ENCODE measurements at places on chromosomes 4 and X.

GRCh38 chrX:17046478-17047097 is 100.1 kb downstream of the REPS2 start:
- no peaks in the 10 kb centered on the region for H3K4me1 ChIP-seq
- DNase-seq = peak; percentile 58
- H3K4me3 ChIP-seq = no peak overlapping the region
- H3K36me3 ChIP-seq = no peaks in the 10 kb centered on the region
- no peaks in the 10 kb centered on the region for H3K27me3 ChIP-seq

GRCh38 chr4:85126991-85127591 is 160.6 kb upstream of the WDFY3 start:
- no peak for DNase-seq
- no peaks in the 10 kb centered on the region for H3K27me3 ChIP-seq
- H3K4me1 ChIP-seq = no peaks in the 10 kb centered on the region
- H3K4me3 ChIP-seq = no peak overlapping the region

DNA sequence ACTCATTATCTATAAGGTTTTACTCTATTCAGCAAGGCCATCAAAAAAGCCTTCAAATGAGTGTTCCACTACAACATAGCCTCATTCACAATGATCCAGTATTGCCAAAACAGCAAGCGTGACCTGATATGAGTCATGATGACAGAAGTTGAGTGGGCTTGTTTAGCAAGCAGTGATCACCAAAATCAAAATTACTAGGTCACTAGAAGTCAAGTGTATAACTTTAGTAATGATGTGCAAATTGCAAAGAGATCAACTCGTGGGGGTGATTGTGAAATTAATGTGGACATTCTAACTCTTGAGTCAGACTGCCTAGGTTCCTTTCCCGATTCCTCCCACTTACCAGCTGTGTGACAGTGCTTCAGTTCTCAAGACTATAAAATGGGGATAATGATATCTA is 124.5 kb downstream of the CHM start:
- H3K27ac ChIP-seq = no peak overlapping the region
- H3K4me1 ChIP-seq = no peaks in the 10 kb centered on the region
- H3K27me3 ChIP-seq = no peaks in the 10 kb centered on the region
- H3K4me3 ChIP-seq = no peak overlapping the region
- H3K36me3 ChIP-seq = no peaks in the 10 kb centered on the region

DNA sequence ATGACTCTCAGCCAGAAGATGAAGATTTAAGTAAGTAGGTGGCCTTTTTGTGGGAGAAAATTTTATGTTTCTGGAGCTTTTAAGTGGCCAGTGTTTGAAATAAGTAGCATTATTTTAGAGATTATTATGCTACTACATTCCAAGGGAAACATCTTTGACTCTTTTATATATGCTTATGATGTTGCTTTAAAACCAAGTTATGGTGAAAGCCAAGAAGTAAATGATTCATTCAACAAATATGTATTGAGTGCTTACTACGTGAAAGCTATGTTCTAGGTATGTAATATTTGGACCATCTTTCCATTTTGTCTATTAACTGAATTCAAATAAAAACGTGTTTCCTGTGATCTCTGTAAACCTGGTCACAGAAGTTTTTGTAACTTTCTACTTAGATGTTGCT is 58.3 kb downstream of the ZFX start:
- H3K4me3 ChIP-seq = no peak overlapping the region
- no peak overlapping the region for H3K27ac ChIP-seq
- H3K27me3 ChIP-seq = no peaks in the 10 kb centered on the region
- no peaks in the 10 kb centered on the region for H3K4me1 ChIP-seq
- H3K36me3 ChIP-seq = peaks cover 44% of the 10 kb centered on the region

DNA sequence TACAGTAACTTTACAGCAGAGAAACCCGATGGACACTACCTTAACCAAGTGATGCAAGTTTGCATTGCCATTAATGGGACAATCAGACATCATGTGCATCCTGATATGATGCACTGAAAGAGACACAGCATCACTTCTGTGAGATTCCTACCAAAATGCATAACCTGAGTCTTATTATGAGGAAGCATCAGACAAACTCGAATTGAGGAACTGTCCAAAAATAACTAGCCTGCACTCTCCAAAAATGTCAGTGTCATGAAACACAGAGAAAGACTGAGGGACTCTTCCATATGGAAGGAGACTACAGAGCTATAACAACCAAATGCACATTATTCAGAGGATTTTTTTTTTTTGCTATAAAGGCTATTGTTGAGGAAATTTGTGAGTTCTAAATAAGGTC is 66.6 kb upstream of the IQSEC2 start:
- H3K4me3 ChIP-seq = no peak overlapping the region
- no peaks in the 10 kb centered on the region for H3K4me1 ChIP-seq
- no peak for DNase-seq

- no peaks in the 10 kb centered on the region for H3K4me1 ChIP-seq
- no peak overlapping the region for H3K4me3 ChIP-seq
- H3K36me3 ChIP-seq = no peaks in the 10 kb centered on the region
- H3K27me3 ChIP-seq = no peaks in the 10 kb centered on the region
- DNase-seq = no peak
- no peak overlapping the region for H3K27ac ChIP-seq
Observed at GRCh38 chr4:189385098-189385497, 555.6 kb upstream of the FRG1 start.

DNA sequence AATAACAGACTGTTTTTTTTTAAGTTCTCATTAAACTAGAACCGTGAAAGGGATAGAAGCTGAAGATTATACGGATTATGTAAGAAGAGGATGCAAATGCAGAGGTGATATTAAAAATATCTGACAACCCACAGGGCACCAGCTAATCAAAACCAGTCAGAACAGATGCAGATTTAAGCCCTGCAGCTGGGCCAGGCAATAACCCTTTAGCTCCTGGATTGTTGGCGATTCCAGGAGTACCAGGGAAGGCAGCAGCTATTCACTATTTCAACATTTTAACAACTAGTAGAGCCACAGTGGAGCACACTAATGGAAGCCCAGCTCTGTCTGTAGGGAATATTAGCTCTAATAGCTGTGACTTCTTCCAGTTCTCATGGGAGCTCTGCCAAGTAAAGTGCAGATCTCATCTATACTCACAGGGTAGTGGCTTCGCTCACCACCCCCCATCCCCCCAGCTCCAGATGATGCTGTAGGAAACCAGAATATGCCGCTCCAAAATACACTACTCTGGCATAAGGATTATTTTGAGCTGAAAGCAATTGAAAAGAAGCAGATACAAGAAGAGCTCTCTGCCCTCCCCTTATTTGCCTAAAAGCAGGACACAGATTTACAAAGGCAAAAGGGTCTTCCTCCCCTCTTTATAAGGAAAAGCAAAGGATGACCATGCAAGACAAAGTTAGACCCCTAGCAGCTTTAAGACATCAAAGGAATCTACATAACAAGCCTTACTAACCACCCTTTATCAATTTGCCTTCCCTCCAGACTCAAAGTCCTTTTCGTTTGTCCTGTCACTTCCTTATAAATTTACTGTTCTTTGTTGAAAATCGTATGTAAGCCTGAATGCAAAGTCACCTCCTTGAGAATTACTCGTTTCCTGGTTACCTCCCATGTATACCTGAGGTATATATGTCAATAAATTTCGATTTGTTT is 13.7 kb downstream of the SCD5 start:
- H3K27me3 ChIP-seq = peaks cover 7% of the 10 kb centered on the region
- no peaks in the 10 kb centered on the region for H3K36me3 ChIP-seq
- H3K4me3 ChIP-seq = no peak overlapping the region
- no peak overlapping the region for H3K27ac ChIP-seq
- no peaks in the 10 kb centered on the region for H3K4me1 ChIP-seq

DNA sequence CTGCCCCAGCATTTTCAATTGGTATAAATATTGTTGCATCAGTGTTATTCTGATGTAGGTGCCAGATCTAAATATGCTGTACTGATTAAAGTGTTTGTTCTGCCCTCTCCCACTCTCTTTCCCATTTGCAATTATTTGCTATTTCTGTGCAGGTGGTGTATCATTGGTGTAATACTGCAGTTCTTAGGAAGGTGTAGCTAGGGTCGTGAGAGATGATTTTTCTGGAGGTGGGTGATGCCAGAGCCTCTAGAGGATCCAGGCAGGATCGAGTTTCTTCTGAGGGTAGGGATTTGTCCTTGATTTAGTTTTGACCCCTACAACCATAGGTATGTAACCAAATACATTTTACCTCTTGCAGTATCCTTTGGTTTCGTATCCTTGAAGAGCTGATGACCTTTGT is 1.9 kb downstream of the SMAD1 start:
- no peak overlapping the region for H3K4me3 ChIP-seq
- no peak for DNase-seq
- no peaks in the 10 kb centered on the region for H3K36me3 ChIP-seq
- peaks cover 20% of the 10 kb centered on the region for H3K4me1 ChIP-seq
- H3K27ac ChIP-seq = no peak overlapping the region

GRCh38 chr4:75834095-75834771 is 68.0 kb downstream of the PPEF2 start:
- no peaks in the 10 kb centered on the region for H3K36me3 ChIP-seq
- H3K27me3 ChIP-seq = no peaks in the 10 kb centered on the region
- no peak overlapping the region for H3K4me3 ChIP-seq
- H3K4me1 ChIP-seq = no peaks in the 10 kb centered on the region
- no peak for DNase-seq

- no peak overlapping the region for H3K27ac ChIP-seq
- H3K36me3 ChIP-seq = no peaks in the 10 kb centered on the region
- no peak for DNase-seq
Observed at GRCh38 chrX:136318156-136318555, 17.4 kb downstream of the ADGRG4 start.

DNA sequence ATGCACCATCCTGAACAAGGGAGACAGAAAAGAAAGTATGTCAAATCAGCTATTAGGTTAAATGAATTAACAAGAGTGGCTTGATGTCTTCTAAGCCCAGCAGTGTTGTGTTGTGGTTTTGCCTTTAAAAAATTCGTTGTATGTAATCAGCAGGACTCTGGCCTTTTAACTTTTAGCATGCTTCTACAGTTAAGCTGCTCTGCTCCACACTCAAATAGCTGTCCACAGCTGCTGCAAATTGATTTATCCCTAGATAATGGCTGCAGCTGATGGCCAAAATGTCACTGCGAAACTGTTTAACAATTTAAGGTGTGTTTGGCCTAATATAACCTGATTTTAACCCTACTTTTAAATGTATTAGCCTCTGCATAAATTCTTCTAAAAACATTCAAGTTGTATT is 85.8 kb downstream of the CXXC4 start:
- H3K27ac ChIP-seq = no peak overlapping the region
- DNase-seq = no peak
- no peak overlapping the region for H3K4me3 ChIP-seq
- no peaks in the 10 kb centered on the region for H3K36me3 ChIP-seq
- no peaks in the 10 kb centered on the region for H3K27me3 ChIP-seq
- no peaks in the 10 kb centered on the region for H3K4me1 ChIP-seq

- no peak overlapping the region for H3K27ac ChIP-seq
- H3K36me3 ChIP-seq = no peaks in the 10 kb centered on the region
- H3K4me3 ChIP-seq = no peak overlapping the region
Observed at GRCh38 chr4:154457471-154457870, 34.1 kb downstream of the DCHS2 start.

GRCh38 chr4:26052663-26053541 is 138.9 kb downstream of the SMIM20 start:
- no peaks in the 10 kb centered on the region for H3K4me1 ChIP-seq
- no peaks in the 10 kb centered on the region for H3K36me3 ChIP-seq
- no peaks in the 10 kb centered on the region for H3K27me3 ChIP-seq
- H3K4me3 ChIP-seq = no peak overlapping the region

DNA sequence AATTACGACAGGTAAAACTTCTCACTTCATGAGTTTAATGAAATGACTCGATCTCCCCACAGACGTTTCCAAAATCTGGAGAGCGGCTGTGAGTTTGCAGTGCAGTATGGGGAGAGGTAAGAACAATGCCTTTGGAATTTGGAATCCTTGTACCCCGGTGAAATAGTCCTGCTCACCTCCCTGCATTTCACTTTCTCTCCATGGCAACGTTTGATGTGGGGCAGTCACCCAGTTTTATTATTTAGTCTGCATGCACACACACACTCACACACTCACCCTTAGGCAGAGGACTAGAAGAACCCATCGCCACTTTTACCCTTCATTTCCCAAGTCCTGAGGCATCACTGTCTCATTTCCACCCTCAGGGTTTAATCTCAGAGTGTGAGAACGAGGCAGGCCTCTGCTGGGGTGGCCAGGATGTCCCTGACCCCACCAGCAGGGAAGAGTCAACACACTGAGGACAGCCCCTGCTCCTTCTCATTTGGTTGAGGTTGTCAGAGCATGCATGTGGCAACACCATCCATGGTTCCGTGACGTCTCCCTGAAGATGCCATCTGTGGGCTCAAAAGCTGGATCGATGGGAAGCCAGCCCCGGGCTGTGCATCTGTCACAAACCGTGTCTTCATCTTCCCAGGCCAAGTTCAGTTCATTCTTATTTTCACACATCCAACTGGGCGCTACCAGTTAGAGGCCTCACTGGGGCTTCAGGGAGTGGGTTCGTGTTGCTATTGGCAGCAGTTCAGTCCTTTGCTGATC is 119.8 kb upstream of the TRIM2 start:
- no peak overlapping the region for H3K27ac ChIP-seq
- DNase-seq = no peak
- no peak overlapping the region for H3K4me3 ChIP-seq
- peaks cover 4% of the 10 kb centered on the region for H3K27me3 ChIP-seq
- H3K36me3 ChIP-seq = no peaks in the 10 kb centered on the region

DNA sequence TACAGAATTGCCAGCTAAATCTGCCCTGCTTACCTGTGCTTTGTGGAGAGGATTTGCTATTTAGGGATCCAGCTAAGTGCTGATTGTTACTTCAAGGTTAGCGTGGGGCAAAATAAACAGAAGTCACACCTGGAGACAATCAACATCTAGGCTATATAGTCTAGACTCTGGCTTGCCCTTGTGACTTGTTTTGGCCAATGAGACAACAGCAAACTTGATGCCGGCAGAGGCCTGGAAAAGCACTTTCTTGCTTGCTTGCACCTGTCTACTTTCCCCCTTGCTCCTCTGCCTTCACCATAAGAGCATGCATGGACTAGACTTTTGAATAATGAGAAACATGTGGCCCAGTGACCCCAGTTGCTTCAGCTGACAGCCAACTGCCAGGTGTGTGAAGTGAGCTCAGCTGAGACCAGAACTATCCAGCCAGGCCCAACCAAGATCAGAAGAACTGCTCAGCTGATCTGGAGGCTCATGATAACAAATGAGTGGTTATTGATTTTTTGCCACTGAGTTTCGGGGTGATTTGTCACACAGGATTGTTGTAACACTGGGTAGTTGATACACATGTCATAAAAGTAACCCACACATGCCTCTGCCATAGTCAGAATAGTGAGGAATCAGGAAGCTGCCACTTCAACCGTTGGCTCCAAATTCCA is 164.4 kb downstream of the RBMX2 start:
- no peak overlapping the region for H3K4me3 ChIP-seq
- no peaks in the 10 kb centered on the region for H3K36me3 ChIP-seq
- H3K27me3 ChIP-seq = no peaks in the 10 kb centered on the region
- H3K4me1 ChIP-seq = no peaks in the 10 kb centered on the region
- H3K27ac ChIP-seq = no peak overlapping the region

GRCh38 chr4:2281575-2282343 is 19.9 kb upstream of the MXD4 start:
- H3K36me3 ChIP-seq = no peaks in the 10 kb centered on the region
- peaks cover 35% of the 10 kb centered on the region for H3K4me1 ChIP-seq
- DNase-seq = peak; percentile 90
- H3K4me3 ChIP-seq = peak overlapping the region; percentile 67
- peak overlapping the region; percentile 89 for H3K27ac ChIP-seq

Data from CD4-positive, CD25-positive, alpha-beta regulatory T cell (primary cell).